ENCODE measurements at places on chromosomes 1 and 21.
A peak's percentile ranks its signal among the peaks of the same experiment; 100 is the strongest.

GRCh38 chr1:53075761-53076163 lies 13.7 kb downstream of the PODN start:
- no peak for DNase-seq

- DNase-seq = no peak
Measured at GRCh38 chr1:98086796-98087441, 166.1 kb upstream of the DPYD start.

GRCh38 chr1:26283279-26283853 lies 3.5 kb downstream of the SH3BGRL3 start:
- DNase-seq = peak; percentile 9

GRCh38 chr1:160168609-160169369 lies 17.4 kb downstream of the ATP1A4 start:
- DNase-seq = no peak

GRCh38 chr1:11802616-11802972 lies 3.2 kb downstream of the MTHFR start:
- DNase-seq = no peak

DNA sequence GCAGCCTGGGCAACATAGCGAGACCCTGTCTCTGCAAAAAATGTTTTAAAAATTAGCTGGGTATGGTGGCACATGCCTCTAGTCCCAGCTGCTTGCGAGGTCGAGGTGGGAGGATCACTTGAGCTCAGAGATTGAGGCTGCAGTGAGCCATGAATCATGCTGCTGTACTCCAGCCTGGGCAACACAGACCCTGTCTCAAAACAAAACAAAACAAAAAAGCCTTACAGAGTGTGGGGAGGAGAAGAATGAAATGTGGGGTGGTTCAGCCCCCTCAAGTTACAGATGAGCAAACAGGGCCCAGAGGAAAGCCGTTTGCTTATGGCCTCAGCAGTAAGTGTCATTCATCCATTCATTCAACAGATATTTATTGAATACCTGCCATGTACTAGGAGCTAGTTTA lies 40.7 kb downstream of the RPS6KA1 start:
- no peak for DNase-seq

- no peak for DNase-seq
Measured at GRCh38 chr1:88647249-88647645, 36.8 kb upstream of the PKN2 start.

DNA sequence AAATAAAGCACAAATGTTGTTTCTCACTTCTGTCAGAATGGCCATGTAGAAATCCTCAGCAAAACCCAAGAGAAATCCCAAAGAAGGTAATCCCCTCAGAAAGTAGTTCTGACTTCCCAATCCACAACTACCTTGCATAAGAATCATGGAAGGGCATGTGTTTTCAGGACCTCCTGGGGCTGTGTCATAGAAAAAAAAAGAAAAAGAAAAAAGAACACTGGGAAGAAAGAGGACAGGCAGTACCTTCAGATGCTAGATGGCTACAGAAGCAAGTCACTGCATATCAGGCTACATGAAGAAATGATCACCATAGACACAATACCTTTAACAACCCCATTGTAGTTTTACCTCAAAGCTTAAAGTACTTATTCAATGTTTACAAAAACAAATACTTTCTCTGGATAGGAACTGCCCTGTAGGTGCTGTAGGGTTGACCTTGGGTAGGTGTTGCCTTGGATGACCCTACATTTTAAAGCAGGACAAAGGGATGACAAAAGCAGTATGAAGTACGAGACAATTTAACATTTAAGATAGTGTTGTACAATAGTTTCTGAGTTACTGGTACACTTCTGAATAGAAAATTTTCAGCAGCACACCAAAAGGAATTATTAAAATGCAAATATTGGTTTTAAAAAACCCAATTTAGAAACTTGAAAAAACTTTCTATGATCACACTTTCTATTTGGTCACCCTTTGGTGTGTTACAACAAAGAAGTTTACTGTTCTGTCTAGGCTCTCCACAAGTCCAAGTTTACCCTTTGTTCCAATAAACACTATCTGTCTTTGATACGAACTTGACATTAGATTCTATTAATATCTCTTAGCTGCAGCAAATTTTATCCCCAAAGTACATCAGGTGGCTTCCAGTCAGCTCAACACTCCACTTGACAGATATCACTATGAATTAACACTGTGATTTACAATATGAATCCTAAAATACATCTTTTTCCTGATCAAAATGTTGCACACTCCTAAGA lies 5.0 kb downstream of the TRIT1 start:
- DNase-seq = no peak

DNA sequence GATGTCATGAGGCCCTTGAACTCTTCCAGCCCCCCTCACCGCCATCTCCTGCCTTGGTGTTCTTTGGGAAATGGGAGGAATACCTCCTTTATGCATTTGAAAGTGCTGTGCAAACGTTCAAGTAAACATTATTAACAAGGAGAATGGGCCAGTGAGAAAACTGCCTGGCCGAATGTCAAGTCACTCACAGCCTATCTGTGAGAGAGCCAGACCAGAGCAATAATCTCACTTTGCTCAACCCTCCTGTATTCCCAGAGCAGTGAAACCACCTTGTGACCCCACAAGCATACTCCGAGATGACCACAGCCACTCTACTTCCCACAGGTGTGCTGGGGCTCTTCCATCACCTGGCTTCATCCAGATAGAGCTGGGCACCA lies 5.2 kb downstream of the TAL1 start:
- DNase-seq = no peak

DNA sequence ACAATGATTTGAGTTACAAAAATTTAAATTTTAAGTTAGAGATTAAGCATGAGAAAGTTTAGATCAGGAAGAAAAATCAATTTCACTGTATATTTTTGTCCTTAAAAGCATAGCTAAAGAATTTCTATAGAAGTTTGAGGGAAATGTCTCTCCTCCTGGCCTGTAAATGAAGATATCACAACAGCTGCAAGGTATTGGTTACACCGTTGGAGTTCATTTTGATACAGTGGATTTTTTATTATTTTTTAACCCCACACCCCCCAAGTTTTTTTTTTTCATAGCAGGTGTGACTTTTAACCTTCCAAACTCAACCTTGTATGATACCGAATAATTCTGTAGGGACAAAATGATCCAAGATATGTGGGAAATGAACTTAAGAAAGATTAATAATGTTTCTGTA lies 156.3 kb downstream of the DISP1 start:
- no peak for DNase-seq

DNA sequence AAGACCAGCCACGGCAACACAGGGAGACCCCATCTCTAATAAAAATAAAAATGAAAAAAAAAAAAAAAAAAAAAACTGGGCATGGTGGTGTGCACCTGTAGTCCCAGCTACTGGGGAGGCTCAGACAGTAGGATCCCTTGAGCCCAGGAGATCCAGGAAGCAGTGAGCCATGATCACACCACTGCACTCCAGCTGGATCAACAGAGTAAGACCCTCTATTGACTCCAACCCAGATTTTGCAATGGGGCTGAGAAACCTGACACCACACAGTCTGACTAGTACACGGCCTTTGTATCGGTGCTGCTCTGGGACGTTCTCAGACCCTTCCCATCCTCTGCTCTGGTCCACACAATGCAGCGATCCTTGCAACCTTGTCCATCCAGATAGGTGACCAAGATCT lies 31.8 kb downstream of the SPATA21 start:
- no peak for DNase-seq
